ENCODE measurements at places on chromosomes 7 and 10. TPM values are rescaled to one million over a fixed set of nuclear protein-coding genes. Genes with fewer than 3 reads are reported as not detected.

GRCh38 chr10:101958691-101959090, 97.3 kb downstream of the ARMH3 start:
- no peaks in the 10 kb centered on the region for H3K27me3 ChIP-seq
- no peak overlapping the region for H3K27ac ChIP-seq
- DNase-seq = no peak
- no peaks in the 10 kb centered on the region for H3K4me1 ChIP-seq
- peaks cover 3% of the 10 kb centered on the region for H3K36me3 ChIP-seq
- H3K4me3 ChIP-seq = no peak overlapping the region

The WNT8B gene
- total RNA-seq = not detected

- H3K27me3 ChIP-seq = no peaks in the 10 kb centered on the region
- H3K27ac ChIP-seq = no peak overlapping the region
- no peaks in the 10 kb centered on the region for H3K36me3 ChIP-seq
- DNase-seq = no peak
- H3K4me1 ChIP-seq = peaks cover 36% of the 10 kb centered on the region
Observed at GRCh38 chr7:100515072-100515532, 23.9 kb upstream of the AGFG2 start.

DNA sequence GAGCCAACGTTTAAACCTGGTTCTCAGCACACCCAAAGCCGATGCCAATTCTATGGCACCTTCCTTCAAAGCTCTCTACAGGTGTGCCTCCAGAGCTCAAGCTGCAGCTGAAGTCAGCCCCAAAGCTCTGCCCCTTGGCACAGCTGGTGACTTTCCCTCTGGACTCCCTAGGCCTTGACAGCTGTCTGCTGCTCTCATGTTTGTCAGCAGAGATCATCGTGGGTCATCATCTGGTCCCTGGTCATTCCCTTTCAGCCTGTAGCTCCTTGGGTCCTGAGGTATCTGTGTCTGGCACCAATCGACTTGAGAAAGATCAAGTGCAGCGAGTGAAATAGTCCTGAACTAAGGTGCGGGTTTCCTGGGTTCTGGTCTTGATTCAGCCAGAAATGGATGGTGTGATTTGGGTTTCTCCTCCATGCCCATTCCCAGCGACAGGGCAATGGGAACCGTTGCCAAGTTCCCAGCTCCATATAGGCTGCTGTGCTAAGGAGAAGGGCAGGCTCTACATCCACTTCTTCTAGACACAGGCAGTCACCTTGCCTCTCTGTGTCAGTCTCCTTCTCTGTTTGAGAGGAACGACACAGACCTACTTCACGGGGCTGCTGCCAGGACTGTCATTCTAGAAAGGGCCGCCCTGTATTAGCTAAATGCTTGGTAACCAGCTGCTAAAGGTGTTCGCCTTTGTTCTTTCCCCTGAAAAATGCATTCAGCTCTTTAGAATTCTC, 3.6 kb downstream of the PKD1L1 start:
- no peak overlapping the region for H3K4me3 ChIP-seq
- H3K36me3 ChIP-seq = no peaks in the 10 kb centered on the region
- H3K4me1 ChIP-seq = no peaks in the 10 kb centered on the region
- H3K27me3 ChIP-seq = no peaks in the 10 kb centered on the region

The KCNIP2 gene
- 1.0 TPM for total RNA-seq

DNA sequence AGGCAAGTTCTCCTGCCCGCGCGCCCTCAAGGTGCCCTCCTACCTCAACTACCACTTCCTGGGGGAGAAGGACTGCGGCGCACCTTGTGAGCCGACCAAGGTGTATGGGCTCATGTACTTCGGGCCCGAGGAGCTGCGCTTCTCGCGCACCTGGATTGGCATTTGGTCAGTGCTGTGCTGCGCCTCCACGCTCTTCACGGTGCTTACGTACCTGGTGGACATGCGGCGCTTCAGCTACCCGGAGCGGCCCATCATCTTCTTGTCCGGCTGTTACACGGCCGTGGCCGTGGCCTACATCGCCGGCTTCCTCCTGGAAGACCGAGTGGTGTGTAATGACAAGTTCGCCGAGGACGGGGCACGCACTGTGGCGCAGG, 1.4 kb downstream of the FZD1 start:
- no peaks in the 10 kb centered on the region for H3K4me1 ChIP-seq
- no peaks in the 10 kb centered on the region for H3K36me3 ChIP-seq
- H3K4me3 ChIP-seq = no peak overlapping the region
- no peak overlapping the region for H3K27ac ChIP-seq

DNA sequence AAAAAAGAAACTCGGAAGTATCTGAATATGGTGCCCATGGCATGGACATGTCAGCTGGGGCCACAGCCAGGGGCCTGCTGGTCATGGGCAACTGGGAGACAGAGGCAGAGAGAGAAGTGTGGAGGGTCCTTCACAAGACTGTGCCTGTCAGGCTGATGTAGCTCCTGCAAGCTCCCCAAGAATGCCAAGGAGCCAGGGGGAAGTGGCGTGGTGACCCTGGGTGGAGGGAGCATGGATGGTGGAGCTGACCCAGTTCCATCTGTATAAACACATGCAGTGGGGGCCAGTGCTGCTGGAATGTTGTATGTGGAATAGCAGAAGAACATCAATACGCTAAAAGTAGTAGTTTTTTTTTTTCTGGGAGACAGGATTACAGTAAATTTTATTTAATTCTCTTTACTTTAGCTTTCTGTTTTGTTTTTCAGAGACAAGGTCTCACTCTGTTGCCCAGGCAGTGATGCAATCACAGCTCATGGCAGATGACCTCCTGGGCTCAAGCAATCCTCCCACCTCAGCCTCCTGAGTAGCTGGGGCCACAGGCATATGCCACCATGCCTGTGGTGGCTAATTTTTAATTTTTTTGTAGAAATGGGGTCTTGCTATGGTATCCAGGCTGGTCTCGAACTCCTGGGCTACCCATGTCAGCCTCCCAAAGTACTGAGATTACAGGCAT, 10.5 kb upstream of the ZMIZ2 start:
- no peak for DNase-seq
- no peaks in the 10 kb centered on the region for H3K4me1 ChIP-seq

DNA sequence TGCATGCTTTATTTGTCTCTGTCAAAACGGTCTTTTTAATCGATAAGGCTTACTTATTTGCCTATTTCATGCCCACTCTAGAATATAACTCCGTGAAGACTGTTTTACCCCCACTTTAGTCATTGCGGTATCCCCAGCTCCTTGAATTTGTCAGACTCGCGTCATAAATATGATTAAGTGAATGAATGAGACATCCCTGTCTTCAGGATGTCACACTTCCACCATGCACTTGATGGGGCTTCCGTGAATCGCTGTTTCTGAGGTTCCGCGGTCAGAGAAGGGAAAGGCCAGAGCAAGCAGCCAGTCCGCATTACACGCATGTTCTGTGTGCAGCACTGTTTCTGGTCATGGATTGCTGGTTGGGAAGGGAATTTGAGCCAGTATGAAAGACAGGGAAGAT, 138.8 kb downstream of the CELF2 start:
- no peak for DNase-seq
- no peaks in the 10 kb centered on the region for H3K36me3 ChIP-seq
- no peaks in the 10 kb centered on the region for H3K27me3 ChIP-seq
